Naive thymus-derived CD4-positive, alpha-beta T cell (primary cell): ENCODE measurements at places on chromosomes 7 and 10. TPM values are rescaled to one million over a fixed set of nuclear protein-coding genes. Genes with fewer than 3 reads are reported as not detected.

- no peak for DNase-seq
These were observed 22.8 kb upstream of the AGMO start for GRCh38 chr7:15584575-15584974.

THSD7A gene
- not detected for polyA plus RNA-seq

- no peak for DNase-seq
These were observed 69.2 kb downstream of the ARMC3 start for GRCh38 chr10:22997096-22997495.

GRCh38 chr10:38159004-38159403, 64.9 kb downstream of the ZNF37A start:
- no peak for DNase-seq

C10orf105 gene
- not detected for polyA plus RNA-seq

DNA sequence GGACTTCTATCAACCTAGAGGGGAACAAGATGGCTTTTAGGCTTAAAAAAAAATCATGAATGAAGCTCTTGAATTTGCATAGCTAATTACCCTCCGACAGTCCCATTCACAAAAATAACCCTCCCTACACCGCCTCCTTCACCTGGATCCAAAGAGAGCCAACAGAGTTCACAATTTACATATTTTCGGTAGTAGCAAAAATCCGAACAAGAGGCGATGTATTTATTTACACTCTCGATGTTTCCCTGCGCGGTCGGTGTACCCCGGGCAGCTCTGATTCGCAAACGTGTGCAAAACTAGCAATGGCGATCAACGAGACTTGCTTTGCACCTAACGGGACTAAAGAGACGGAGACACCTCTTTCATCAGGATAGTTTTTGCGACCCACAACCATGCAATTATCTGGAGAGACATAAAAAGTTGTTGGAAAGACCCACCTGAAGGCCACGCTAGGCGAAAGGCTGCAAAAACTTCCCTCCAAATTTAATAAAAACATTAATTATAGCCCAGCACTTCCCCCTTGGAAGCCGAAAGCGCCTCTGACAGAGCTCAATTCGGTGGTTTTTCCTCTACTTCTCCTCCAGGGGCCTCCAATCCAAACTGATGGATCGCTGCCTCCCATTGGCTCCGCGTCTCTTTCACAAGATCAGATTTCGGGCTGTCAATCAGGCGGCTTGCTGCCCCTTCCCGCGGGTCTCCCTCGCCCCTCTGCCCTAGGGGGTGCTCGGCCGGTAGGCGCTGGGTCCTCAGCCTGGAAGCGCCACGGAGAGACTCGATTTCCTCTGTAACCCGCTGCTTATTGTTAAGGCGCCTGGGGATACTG, at the start of gene ETV1:
ETV1 (minus strand) TSS at position 541 of the 823 bp plus-strand sequence. CDS start 614 bp downstream, outside the sequence.
- no peak for DNase-seq

DNA sequence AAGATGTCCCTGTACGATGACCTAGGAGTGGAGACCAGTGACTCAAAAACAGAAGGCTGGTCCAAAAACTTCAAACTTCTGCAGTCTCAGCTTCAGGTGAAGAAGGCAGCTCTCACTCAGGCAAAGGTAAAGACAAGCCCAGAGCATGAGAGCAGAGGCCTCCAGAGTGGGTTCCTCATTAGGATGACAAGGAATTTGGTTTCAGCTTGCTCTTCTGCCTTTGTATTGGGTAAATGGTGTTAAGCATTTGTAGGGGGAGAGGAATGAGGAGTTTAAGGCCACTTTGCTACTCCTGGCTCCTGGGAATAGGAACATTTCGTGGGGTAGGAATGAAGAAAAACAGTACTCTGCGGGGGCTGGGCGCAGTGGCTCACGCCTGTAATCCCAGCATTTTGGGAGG, 8.2 kb downstream of the RBM17 start:
- no peak for DNase-seq

HERPUD2 gene
- 68.7 TPM for polyA plus RNA-seq

- DNase-seq, result no peak
These were observed 1050.7 kb downstream of the SORCS3 start for GRCh38 chr10:105691811-105692210.

GRCh38 chr7:19377611-19378344, 232.6 kb upstream of the FERD3L start:
- DNase-seq, result no peak

PRRT4 gene
- polyA plus RNA-seq, result not detected

ING3 gene
- 35.8 TPM for polyA plus RNA-seq

CDK14 gene
- polyA plus RNA-seq, result not detected

ANKRD30A gene
- polyA plus RNA-seq, result not detected

GRCh38 chr10:7300384-7300971, 110.4 kb downstream of the SFMBT2 start:
- no peak for DNase-seq

DNA sequence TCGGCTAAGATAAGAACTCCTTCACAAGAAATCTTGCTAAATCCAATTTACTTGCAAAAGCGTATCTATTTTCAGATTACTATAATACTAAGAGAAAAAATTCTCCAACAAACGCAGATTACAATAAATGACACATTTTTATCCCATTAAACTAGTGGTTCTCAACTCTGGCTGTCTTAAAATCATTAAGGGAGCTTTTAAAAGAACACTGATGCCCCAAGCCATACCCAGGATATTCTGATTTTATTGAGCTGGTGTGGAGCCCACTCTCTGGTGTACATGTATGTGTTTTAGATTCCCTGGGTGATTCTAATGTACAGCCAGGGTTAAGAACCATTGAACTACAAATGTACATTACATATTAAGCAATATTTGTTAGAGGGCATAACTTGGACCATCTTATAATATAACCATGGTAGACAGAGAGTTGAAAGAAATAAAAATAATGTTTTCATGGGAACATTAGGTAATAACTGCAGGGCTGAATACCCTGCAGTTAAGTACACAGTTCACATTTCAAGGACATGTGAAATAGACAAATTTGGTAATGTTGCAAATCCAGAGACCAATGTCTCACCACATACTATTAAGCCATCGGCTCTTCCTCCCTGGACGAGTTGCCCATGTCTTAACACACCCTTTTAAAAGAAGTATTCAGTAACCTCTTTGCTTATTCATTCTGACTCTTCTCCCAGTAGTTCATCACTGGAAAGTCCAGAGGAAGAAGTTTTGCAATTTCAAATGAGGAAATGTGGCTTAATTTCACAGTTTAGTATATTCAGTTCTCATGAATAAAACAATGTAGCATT, 6.2 kb downstream of the GSAP start:
- DNase-seq, result no peak

DNA sequence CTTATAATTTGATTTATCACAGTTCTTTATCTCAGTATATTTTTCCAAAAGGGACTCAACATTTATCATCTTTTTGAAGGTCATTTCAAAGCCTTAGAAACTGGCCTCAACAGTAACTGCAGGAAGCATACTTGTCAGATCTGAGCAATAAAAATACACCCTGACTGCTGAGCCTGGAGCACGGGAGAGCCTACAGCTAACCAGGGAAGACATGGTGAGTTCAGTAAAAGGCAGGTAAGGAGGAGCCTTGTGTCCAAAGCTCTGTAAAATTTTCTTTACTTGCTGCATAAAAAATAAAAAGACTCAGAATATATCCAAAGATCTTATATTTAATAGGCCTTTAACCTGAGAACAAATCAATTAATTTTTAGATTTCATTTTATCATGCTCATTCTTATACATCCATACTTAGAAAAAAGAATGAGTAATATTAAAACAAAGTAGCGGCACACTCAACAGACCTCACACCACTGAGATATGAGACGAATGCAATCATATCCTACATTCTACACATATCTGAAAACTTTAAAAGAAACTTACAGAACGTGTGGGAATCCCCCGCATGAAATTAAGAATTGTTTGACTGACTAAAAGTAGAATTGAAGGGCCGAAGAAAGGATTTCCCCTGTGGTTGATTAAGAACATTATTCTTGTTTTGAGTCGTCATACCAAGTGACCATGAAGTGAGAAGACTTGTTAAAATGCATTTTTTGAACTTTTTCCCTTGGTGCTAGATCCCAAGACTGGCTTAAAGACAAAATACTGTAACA, 296.4 kb upstream of the MKLN1 start:
- DNase-seq, result no peak

GRCh38 chr10:7188456-7189050, 222.3 kb downstream of the SFMBT2 start:
- no peak for DNase-seq

GRCh38 chr10:133526957-133527588, at the start of gene CYP2E1:
Gene CYP2E1, plus strand, starts transcription at chr10:133527363. Its CDS starts 33 bp downstream, at chr10:133527396.
- DNase-seq, result no peak

- no peak for DNase-seq
These were observed 15.6 kb upstream of the MUC3A start for GRCh38 chr7:100933734-100934133.

AMPH gene
- polyA plus RNA-seq, result 0.28 TPM

DNA sequence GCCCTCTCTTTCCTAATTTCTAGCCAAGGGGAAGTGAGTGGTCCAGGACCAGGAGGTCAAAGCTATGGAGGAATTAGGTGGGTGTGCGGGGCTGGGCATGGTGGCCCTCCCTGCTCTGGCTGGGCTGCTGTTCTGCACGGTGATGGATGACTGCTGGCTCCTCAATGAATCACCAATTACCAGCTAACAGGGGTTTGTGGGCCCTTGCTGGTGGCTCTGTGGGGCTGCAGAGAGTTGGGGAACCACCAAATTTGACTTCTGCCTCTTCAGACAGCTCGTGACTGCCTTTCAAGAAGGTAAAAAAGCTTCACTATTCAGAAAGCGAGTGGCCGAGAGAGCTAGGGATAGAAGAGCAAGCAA, 35.0 kb upstream of the HABP2 start:
- DNase-seq, result no peak
